ENCODE measurements at places on chromosomes 5 and 9.

GRCh38 chr5:116372931-116373597 lies 201.6 kb downstream of the SEMA6A start:
- no peak for DNase-seq

GRCh38 chr5:83482961-83483360 lies 11.4 kb downstream of the VCAN start:
- no peak for DNase-seq

DNA sequence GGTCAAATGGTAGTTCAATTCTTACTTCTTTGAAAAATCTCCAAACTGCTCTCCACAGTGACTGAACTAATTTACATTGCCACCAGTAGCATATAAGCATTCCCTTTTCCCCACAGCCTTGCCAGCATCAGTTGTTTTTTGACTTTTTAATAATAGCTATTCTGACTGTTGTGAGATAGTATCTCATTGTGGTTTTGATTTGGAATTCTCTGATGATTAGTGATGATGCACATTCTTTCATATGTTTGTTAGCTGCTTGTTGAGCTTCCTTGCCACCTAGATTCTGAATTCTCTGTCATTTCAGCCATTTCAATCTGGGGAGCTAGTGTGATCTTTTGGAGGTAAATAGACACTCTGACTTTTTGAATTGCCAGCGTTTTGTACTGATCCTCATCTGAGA lies 24.0 kb downstream of the CDK20 start:
- DNase-seq: no peak

DNA sequence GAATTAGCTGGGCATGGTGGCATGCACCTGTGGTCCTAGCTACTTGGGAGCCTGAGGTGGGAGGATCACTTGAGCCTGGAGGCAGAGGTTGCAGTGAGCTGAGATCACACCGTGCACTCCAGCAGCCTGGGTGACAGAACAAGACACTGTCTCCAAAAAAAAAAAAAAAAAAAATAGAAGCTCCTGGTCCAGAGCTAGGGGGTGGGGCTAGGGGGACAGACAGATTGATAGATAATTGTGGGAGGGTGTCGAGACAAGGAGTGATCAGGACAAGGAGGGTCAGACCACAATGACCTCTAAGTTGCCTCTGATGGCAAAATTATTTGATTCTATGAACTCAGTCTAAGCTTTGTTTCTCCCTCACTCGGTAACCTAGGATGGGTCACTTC lies 6.6 kb upstream of the PHF19 start:
- DNase-seq: no peak
